ENCODE measurements at places on chromosomes 3 and 15. TPM values are rescaled to one million over a fixed set of nuclear protein-coding genes. Genes with fewer than 3 reads are reported as not detected.

The STRA6 gene
- not detected for total RNA-seq

The ALDH1A3 gene
- total RNA-seq, result 2.9 TPM

The DUOXA1 gene
- total RNA-seq, result 0.30 TPM

The SERF2 gene
- 900 TPM for total RNA-seq

The WNT5A gene
- 3.8 TPM for total RNA-seq

The BLOC1S6 gene
- 24.3 TPM for total RNA-seq

DNA sequence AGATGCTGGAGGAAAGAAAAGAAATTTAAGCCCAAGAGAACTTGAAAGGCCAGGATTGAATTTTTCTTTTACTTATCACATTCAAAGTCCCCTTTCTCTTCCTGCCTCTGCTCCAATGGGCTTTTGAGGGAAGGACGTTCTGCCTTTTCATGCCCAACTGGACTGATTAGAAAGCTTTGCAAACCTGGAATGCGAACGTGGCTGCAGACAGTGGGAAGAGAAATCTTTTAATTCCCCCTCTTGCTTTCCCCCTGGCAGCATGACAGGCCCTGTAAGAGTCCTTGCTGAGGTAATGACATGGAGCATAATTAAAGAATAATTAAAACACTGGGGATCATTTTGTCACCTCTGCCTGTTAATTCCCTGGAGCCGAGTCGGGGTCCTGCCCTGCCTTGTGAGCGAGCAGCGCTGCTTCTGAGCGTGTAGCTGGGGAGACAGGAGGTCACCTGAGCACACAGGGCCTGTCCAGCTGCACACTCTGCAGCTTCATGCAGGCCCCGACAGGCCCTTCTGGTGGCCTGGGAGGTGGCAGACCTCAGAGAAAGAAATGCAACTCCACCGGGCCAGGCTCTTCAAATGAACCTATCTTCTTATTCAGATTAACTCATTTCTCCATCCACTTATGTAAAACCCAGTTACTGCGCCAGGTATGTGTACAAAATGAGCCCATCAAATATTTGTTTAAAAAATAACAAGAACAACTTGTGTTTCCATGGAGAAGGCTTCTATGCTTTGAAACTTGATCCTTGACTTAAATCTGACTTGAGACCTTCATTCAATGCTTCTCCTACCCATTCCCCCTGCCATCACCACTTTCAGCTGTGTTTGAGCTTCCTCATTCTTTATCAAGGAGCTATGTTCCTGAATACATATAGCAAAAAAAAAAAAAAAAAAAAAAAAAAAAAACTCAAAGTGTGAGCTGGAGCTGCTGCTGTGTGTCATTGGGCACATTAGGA, 628.2 kb upstream of the CFAP20DC start:
- no peak for DNase-seq
- no peaks in the 10 kb centered on the region for H3K36me3 ChIP-seq
- H3K27ac ChIP-seq, result no peak overlapping the region
- H3K27me3 ChIP-seq, result no peaks in the 10 kb centered on the region

GRCh38 chr3:58216496-58217195, 5.9 kb upstream of the DNASE1L3 start:
- peak overlapping the region; percentile 71 for H3K27ac ChIP-seq
- no peaks in the 10 kb centered on the region for H3K36me3 ChIP-seq
- H3K4me1 ChIP-seq, result peaks cover 26% of the 10 kb centered on the region
- no peak overlapping the region for H3K4me3 ChIP-seq
- no peaks in the 10 kb centered on the region for H3K27me3 ChIP-seq

GRCh38 chr15:83653639-83654378, at the start of gene ADAMTSL3:
ADAMTSL3 (plus strand) TSS chr15:83654123; CDS start chr15:83655762, 1,639 bp downstream.
- H3K36me3 ChIP-seq, result no peaks in the 10 kb centered on the region
- H3K27me3 ChIP-seq, result peaks cover 9% of the 10 kb centered on the region
- H3K27ac ChIP-seq, result peak within 1 kb of the TSS; percentile 94

DNA sequence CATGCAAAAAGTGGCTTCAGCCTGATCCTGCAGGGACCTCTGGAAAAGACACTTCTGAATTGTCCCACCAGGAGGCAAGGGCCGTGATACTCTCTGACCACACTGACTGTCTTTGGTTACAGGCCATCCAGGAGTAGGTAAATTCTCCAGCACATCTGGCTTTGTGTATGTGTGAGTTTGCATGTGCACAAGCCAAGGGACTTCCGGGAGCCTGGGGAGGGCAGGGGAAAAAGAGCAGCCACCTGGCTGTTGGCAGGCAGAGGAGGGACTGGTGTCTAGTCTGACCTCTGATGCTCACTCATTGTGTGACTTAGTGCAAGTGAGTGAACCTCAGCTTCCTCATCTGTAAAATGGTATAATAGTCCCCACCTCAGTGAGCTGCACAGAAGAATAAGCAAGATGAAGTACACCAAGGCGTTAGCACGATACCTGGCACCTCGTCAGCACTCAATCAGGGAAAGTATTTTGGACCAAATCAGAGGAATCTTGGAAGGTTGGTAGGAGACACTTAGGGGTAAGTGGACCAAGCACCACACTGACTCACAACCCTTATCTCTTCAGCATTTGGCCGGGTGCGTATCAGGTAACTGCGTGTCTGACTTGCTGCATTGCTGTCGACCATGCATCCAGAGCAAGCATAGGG, 19.1 kb downstream of the KLHL6 start:
- no peak for DNase-seq
- no peaks in the 10 kb centered on the region for H3K36me3 ChIP-seq
- no peak overlapping the region for H3K4me3 ChIP-seq
- H3K4me1 ChIP-seq, result peaks cover 5% of the 10 kb centered on the region

- H3K4me3 ChIP-seq, result no peak overlapping the region
- H3K4me1 ChIP-seq, result no peaks in the 10 kb centered on the region
- no peaks in the 10 kb centered on the region for H3K36me3 ChIP-seq
- no peak overlapping the region for H3K27ac ChIP-seq
- no peak for DNase-seq
Measured at GRCh38 chr3:146709969-146710368, 104.8 kb upstream of the PLSCR5 start.

DNA sequence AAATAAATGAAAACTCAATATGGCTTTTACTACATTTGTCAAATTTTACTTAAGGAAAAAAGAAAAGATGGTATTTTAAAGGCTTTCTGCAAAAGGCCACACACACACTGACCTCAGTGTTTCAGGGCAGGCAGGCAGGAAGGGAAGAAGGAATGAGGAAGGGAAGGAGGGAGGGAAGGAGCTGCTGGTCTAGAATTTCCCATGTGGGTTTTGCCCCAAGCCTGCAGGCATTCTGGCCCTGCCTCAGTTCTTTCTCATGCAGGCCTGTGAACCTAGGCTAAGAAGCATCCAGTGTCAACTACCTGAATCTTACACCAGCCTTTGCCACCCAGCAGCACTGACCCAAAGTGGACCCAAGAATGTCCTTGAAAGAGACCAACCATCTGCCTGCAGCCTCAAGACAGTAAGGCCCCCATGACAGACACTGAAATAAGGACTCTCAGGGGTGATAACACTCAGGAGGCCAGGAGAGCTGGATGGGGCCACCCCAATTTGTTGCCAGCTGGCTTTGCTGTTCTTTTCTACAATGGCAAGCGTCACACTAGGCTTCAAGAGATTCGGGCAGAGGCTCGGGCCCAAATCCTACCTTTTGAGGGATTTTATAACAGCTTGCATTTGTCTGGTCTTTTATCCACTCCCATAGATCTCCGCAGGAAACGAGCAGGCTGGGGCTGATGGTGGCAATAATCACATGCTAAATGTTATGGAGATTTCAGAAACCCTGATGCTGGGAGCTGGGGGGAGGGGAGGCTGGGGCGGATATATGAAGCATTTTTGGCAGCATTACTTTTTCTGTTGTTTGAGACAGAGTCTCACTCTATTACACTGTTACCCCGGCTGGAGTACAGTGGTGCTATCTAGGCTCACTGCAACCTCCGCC, 51.4 kb downstream of the XXYLT1 start:
- no peak overlapping the region for H3K27ac ChIP-seq
- H3K36me3 ChIP-seq, result no peaks in the 10 kb centered on the region

DNA sequence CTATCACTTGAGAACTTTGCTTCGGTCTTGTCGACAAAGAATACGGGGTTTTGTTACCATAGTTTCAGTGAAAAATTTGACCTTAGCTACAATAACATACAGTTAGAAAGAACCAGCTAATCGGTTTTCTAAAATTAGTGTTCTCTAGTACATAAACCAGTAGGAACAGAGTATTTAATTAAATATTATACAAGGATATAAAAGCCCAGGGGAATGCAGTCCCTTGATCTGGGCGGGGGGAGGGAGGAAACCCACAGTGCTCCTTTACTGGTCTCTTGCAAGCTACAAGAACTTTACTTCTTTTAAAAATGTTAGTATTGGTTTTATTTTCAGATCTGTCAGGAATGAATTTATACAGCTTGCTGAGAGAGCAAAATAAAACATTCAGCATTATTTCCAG, 41.8 kb downstream of the ITPR1 start:
- H3K36me3 ChIP-seq, result no peaks in the 10 kb centered on the region
- peaks cover 59% of the 10 kb centered on the region for H3K4me1 ChIP-seq
- H3K27ac ChIP-seq, result peak overlapping the region; percentile 54
- no peak overlapping the region for H3K4me3 ChIP-seq
- H3K27me3 ChIP-seq, result no peaks in the 10 kb centered on the region

All from left ventricle myocardium inferior (tissue), 1 donor.